Fibroblast of the aortic adventitia (primary cell): ENCODE measurements at places on chromosomes 4 and X.

GRCh38 chr4:110124711-110125110 lies 73.7 kb downstream of the ELOVL6 start:
- DNase-seq, result no peak

GRCh38 chr4:159297091-159297490 lies 194.2 kb downstream of the RAPGEF2 start:
- DNase-seq, result no peak

DNA sequence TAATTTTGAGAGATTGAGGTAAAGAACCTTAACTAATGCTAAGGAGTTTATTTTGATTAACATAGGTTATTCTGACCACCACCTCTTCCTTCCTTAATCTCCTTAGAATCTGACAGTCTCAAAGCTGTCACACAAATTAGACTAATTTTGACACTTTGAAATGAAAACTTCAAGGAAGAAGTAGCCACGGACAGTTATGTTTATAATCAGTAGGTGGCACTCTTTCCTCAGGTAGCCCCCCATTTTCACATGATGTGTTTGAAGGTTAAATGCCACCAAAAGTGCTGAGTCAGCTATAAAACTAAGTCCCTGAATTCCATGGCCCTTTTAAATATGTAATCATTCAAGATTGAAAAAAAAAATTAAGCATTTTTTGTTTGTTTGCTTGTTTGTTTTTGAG lies 22.4 kb downstream of the TMEM33 start:
- no peak for DNase-seq

DNA sequence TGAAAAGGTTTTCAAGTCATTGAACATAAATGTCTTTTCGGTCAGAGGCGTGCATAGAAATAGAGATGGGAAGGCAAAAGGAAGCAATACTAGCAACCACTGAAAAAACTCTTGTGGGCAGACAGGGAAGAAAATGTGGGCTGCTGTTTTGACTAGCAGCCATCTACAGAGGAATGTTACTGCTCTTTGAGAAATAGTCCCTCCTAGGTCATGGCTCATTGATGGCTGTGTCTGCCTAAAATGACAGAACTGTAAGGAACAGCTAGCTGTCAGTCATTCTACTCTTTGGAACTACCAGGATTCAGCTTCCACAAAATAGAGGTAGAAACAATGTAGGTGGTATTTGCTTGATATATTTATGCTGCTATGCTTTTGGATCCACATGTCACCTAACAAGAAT lies 26.9 kb upstream of the TMPRSS11B start:
- DNase-seq, result peak; percentile 21

DNA sequence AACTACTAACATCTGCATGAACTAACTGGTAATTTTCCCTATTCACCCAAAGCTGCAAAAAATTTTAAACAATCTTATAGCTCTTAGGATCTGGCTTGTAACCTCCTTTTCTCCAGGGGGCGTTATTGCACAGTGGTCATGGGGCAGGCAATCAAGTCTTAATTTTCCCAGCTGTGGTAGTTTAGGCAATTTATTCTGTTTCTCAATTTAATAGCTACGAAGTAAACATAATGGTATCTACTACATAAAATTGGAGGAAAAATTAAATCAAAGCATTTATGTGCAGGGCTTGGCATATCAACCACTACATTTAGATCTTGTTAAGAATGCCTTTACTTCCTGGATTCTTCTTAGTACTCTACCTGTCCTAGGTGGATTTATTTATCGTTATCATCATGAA lies 137.4 kb upstream of the GUCY1A1 start:
- DNase-seq, result no peak
